ENCODE measurements at places on chromosomes 6 and 20.

DNA sequence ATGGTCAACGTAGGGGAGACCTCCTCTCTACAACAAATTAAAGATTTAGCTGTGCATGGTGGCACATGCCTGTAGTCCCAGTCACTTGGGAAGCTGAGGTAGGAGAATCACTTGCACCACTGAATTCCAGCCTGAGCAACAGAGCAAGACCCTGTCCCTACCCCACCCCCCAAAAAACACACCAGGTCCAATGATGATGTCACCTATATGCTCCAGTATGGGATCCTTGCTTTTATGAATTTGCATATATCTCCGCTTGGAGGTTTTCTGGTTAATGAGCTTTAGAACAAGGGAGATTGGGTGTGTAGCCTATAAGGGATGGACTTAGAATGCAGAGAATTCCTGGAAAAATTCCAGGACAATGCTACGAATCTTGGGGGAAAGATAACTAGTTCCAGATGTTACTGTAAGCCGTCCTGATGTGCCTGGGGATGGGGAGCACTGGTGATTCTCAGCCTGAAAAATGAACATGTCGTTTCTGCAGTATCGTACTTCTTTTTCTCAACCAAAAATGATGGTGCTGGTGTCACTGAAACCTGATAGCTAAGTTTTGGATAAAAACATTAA, 61.1 kb downstream of the ZBTB2 start:
- DNase-seq = no peak

DNA sequence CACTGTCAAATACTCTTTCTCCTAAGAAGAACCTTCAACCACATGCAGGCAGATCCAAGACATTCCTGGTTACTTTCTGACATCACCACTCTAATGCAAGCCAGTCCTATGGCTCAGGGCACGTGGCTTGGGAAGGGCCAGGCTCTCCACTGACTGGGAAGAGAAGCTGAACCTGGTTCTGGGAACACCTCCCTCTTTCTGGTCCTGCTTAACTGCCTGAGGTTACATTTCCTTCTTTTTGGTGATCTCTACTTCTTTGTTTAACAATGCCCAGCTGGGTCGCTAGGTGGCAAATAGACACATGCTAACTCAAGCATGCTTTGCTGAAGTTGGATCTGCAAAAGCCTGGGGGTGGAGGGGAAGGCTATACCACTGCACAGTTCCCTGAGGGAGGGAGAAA, 249.8 kb downstream of the GMDS start:
- DNase-seq = no peak

DNA sequence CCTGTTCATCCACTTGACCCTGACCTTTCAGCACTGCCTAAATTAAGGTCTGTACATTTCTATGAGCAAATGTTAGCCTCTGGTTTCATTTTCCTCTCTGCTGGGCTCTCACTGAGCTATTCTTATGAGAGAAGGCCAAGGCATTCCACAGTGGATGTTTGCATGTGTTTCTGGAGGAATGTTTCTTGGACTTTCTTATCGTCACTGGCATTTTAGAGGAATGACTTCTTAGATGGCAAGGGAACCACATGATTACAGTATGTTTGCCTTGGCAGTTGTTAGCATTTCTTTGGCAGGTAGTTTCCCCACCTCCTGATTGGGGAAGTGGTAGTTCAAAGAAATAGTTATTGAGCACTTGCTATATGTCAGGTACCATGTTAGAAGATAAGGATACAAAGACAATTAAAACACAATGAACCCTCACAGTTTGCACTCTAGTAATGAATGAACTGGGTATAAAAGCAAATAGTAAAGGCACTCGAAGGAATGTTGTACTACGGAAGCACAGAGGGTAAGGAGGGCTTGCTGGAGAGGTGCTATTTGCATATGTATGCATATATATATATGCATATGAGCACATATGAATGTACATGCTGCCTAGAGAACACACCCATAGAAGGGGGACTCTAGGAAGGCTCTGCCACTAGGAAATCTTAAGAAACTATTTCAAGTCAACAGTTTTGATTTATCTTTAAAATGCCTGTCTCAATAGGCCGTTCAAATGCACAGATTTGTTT, 307.4 kb downstream of the EYA4 start:
- no peak for DNase-seq

DNA sequence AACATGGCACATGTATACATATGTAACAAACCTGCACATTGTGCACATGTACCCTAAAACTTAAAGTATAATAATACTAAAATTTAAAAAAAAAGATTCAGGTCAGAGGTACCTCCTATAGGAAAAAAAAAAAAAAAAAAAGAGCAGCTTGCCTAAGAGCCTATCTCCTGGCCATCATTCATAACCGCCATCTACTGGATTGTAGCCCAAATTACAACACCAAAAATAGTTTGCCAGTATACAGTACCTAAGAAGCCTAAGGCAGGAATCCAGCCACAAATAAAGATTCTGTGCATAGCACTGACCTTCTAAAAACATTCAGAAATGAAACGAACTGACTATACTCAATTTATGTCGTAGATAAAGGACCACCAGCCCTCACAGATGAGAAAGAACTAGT, 438.4 kb upstream of the ADGRB3 start:
- DNase-seq = no peak

- DNase-seq = no peak
Observed at GRCh38 chr6:54013966-54014365, 97.3 kb upstream of the MLIP start.

- DNase-seq = peak; percentile 61
Observed at GRCh38 chr20:32189691-32190615, 17.6 kb downstream of the PLAGL2 start.

GRCh38 chr6:56624046-56624727, 18.5 kb downstream of the DST start:
- DNase-seq = no peak

GRCh38 chr6:24766680-24767462, 7.9 kb upstream of the GMNN start:
- no peak for DNase-seq

- no peak for DNase-seq
Observed at GRCh38 chr6:114354482-114354881, 11.7 kb upstream of the HS3ST5 start.

- no peak for DNase-seq
Observed at GRCh38 chr6:119256978-119257462, 92.5 kb downstream of the MAN1A1 start.

DNA sequence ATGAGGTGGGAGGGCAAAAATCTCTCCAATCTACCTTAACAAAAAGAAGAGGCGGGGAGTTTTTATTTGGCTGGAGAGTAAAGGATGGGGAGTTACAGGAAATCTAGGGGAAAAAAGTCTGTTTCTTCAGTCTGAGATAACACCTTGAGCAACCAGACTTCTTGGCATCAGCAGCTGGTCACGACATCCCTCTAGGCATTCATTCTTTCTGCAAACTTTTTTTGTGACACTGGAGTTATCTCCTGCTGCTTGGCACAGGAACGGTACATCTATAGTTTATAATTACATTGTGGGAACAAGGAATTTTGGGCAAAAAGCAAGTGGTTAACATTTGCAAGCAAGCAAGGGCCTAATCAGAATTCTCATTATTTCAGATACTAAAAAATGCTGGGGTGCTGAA, 50.6 kb upstream of the IFNGR1 start:
- DNase-seq = no peak

- peak; percentile 27 for DNase-seq
Observed at GRCh38 chr20:8454137-8454712, 322.2 kb downstream of the PLCB1 start.

- no peak for DNase-seq
Observed at GRCh38 chr6:169474362-169474761, 220.7 kb upstream of the THBS2 start.

- no peak for DNase-seq
Observed at GRCh38 chr6:31908791-31909190, 6.9 kb upstream of the ZBTB12 start.

DNA sequence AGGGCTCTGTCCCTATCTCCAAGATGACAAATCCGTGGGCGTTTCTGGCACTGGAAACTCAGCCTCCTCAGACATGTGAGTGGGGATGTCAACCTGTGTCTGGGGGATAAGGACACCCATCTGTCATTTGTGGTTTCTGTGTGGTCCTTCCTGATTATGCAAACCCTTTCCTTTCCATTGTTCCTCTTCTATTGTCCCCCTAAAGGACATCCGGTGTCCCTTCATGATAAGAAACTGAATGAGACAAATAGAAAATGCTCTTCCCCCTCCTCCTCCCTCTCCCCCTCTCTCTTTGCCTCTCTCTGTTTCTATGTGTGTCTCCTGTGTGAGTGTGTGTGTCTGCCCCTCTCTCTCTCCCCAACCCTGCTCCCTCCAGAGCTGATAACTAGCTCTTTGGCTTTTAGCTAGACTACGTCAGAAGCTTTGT, 11.5 kb upstream of the GLP1R start:
- no peak for DNase-seq

DNA sequence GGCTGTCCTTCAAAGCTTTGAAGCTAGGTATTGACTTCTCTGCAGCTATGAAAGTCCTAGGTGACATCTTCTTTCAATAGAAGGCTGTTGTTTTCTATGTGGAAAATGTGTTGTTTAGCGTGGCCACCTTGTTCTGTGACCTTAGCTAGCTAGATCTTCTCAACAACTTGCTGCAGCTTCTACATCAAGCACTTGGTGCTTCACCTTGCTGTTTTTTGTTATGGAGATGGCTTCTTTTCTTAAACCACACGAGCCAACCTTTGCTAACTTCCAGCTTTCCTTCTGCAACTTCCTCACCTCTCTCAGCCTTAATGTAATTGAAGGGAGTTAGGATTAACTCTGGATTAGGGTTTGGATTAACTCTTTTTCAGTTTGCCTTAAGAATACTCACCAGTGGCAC, 128.6 kb upstream of the MMS22L start:
- no peak for DNase-seq

DNA sequence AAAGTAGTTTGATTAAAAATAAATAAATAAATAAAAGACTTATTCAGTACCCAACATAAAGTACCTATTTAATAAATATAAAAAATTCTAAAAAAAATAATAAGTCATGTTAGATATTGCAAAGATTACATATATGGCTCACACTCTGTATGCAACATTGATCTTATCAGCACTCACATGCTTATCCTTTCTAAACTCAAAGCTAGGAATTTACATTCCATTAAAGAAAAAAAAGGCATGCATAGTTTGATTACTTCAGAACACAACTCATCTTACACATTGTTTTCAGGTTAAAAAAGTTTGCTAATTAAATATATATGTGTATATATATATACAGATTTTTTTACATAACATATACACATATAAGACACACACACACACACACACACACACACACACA, 96.4 kb downstream of the FILIP1 start:
- no peak for DNase-seq

GRCh38 chr20:60038400-60039008, 80.3 kb downstream of the CDH26 start:
- DNase-seq = no peak

- no peak for DNase-seq
Observed at GRCh38 chr6:106122938-106123656, 37.0 kb downstream of the PRDM1 start.

DNA sequence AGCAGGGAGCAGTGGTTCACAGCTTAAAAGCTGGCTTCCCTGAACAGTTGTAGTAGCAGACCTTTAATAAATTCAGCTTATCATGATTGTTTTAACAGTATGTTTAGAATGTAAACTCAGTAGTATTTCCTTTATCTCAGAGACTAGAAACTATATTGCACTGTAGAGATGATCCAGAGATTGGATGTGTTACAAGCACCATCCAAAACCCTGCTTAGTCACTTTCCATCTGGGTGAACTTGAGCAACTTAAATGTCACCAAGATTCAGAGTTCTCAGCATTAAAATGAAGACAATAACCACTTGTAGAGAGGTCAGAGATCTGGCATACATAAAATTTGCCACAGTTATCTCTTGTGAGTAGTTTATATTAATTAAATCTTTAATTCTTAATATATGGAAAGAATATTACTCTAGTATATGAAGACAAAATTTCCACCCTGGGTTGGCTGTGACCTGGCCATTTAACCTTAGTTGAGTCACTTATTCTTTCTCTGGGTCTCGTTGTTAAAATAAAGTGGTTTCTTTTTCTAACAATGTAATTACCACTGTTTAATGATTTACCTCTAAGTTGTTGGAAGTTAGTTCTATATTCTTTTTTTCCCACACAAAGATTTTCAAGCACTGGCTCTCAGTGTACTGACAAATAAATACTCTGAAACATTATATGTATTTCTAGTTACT, 239.2 kb upstream of the FKBP1C start:
- DNase-seq = no peak

DNA sequence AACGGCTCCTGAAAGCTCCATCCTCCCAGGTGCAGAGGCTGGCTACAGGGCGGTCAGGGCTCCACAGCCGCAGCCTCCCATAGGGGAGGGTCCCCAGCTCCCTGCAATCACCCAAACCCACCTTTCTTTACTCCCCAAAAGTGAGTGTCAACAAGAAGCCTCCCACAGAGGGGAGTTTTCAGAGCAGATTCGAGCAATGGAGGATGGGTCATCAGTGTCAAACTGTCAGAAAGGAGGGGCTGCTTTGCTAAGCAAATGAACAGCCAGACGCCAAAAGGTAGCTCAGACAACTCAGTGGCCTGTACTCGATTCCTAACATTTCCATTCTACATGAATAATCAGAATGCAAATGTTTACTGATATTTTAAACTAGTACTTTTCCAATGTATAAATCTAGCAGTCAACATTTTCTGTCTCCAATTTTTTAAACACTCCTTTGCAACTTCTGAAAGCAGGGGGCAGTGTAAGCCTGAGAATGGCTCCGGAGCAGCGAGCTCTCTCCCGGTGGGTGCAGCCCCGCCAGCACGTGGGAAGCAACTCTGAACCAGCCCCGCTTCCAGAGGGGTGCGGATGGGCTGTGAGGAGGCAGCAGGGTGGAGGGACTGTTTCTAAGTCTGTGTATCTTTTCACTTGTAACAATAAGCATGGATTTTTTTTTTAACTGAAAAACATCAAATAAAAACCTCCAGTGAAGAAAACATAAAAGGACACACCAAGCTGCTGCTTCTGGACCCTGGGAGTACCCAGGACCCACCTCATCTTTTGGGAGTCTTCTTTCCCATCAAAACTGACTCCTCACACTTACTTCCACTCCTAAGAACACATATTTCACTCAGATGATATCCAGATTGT, 54.9 kb downstream of the TAF4 start:
- peak; percentile 62 for DNase-seq

DNA sequence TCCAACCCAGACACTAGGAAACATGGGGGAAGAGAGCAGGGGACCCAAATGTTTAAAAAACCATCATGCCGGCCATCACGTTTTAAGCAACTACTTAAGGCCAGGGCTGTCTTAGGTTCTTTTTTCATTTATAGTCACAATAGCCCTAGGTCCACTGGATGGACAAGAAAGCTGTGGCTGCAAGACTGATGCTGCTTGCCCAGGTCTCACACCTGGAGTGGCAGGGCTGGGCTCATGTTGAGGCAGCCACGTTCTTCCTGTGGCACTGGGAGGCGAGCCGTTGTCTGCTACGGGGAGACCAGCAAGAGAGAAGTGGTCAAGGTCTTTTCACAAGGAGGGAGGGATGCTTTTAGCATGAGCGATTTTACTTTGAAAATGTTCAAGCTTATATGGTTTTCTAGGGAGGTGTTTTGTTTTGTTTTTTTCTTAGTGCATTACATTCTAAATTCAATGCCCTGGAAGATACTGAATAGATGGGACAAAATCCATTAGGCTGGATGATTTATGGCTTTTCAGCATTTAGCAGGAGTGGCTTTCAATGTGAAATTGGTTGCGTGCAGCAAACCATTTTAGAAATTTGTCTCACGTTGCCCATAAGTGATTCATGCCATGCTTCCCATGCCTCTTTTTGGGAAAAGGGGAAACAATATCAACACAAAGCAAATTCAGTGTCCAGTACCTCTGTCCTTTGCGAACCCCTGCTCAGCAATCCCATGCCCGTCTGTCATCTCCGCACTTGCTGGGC, 106.6 kb upstream of the SNX9 start:
- DNase-seq = no peak

GRCh38 chr6:35776364-35777215, at the start of gene CLPSL2:
Gene CLPSL2 (plus strand): TSS chr6:35776598. CDS start chr6:35776619, 21 bp downstream.
- no peak for DNase-seq

GRCh38 chr6:108587258-108588059, 26.7 kb downstream of the FOXO3 start:
- DNase-seq = no peak

Measured in activated CD4-positive, alpha-beta T cell treated with anti-CD3 and anti-CD28 coated beads for 48 hours (primary cell).